SHP77 (cell line): ENCODE measurements at places on chromosomes 12 and 14.

- DNase-seq = no peak
Observed at GRCh38 chr12:71237128-71237527, 79.3 kb upstream of the TSPAN8 start.

DNA sequence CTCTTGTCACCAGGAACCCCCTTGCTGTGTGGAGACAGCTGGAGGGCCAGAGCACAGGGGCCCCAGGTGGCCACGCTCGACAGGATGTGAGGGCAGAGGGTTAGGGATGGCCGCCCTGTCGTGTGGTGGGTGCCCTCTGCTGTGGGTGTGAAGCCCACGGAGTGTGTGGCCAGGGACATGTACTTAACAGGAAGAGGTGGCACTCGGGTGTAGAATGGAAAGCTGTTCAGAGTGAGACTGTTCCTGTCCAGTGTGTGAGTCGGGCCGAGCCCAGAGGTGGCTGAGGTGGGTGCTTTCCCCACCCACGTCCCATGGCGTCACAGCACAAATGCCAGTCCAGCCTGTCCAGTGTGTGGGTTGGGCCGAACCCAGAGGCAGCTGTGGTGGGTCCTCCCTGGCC is 47.1 kb downstream of the FBRSL1 start:
- no peak for DNase-seq

- DNase-seq = no peak
Observed at GRCh38 chr12:119666226-119666795, 1.6 kb upstream of the PRKAB1 start.

GRCh38 chr14:67357969-67358354 is 1.6 kb downstream of the ATP6V1D start:
- DNase-seq = no peak

DNA sequence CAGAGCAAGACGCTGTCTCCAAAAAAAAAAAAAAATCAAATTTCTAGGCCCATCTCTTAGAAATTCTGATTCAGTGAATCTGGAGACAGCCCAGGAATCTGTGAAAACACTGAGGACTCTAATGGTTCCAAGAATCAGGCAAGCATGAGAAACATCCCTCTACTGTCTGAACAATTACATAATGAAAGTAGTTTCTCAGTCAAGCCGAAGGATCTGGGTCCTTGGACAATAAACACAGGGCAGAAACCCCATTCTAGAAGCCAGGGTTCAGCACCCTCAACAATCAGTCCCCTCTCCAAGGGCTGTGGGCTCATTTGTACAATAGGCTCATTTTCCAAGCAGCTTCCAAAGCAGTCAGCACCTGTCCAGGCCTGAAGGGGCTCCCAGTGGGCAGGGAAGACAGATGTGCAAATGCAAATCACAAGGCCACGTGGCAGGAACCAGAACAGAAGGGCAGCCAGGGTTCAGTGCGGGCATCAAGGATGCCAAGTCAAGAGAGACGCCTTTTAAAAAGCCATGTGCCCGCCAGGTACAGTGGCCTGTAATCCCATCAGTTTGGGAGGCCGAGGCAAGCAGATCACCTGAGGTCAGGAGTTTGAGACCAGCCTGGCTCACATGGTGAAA is 96.1 kb downstream of the KSR2 start:
- no peak for DNase-seq

DNA sequence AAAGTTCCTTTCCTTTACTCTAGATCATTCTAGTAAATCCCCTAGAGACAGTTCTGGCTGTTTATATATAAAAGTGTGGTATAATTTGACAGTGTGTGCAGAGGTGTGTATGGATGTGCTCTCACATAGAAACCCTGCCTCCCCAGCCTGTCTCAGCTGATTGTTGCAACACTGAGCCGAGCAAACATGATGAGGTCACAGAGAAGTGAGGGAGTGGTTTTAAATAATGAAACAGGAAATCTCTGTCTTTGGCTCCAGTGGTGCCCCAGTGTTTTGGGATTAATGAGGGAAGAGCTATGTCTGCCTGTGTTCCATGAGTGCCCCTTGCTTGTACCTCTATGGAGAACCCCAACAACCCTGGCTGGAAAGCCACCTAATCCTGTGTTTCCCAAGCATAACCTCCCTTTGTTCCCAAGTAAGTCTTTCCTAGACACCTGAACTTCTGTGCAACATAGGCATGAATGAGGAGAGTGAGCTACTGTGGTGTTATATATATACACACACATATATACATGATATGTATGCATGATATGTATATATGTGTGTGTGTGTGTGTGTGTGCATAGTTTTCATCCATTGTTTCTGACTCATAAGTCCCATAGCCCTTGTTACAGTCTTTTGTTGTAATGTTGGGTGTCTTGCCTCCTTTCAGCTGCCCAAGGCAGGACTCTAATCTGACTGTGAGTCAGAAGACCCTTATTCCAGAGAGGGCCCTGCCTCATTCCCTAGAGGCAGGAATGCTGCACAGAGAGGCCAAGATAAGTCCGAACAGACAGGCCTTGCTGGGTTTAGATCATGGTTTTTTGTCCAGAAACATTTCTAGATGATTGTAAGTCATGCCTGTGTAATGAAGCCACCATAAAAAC is 18.0 kb downstream of the TRAF3 start:
- DNase-seq = peak; percentile 45

GRCh38 chr12:93244514-93245077 is 133.1 kb upstream of the NUDT4 start:
- DNase-seq = no peak

DNA sequence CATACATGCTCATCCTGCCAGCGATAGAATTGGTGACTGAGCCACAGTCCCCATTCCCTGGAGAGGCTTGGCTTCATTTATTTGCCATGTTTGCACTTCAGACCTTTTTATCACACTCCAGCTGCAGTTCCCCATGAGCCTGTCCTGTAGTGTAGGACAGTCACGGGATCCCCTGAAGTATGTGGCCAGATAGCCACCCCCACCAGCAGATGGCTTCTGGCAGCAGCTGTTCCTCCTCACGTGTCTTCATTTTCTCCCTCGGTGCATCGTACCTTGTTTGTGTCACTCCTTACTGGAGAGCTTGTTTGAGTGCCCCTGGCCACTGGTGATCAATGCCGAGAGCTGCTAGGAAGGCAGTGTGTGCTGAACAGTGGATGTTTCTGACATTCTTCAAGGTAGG is 40.2 kb downstream of the UBE3B start:
- peak; percentile 86 for DNase-seq

DNA sequence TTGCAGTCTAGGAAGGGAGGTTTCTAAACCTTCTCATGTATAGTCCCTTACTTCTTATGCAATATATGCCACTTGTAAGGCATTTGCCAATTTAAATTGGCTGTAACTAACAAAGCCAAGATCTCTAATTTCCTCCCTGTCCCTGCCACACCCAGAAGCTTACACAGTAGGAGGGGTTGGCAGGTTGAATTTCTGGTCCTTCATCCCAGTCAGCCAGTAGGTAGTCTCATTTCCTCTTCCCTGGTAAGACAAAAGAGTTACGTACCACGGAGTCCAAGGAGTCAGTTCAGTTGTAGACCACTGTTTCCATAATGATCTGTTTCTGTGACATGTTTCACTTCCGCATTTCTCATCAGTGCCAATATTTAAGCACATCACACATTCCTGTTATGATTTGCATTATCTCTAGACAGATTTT is 47.0 kb upstream of the PLBD1 start:
- no peak for DNase-seq

- no peak for DNase-seq
Observed at GRCh38 chr14:80269353-80269925, 58.1 kb upstream of the DIO2 start.

- DNase-seq = no peak
Observed at GRCh38 chr12:54479421-54479820, 6.0 kb upstream of the GTSF1 start.

DNA sequence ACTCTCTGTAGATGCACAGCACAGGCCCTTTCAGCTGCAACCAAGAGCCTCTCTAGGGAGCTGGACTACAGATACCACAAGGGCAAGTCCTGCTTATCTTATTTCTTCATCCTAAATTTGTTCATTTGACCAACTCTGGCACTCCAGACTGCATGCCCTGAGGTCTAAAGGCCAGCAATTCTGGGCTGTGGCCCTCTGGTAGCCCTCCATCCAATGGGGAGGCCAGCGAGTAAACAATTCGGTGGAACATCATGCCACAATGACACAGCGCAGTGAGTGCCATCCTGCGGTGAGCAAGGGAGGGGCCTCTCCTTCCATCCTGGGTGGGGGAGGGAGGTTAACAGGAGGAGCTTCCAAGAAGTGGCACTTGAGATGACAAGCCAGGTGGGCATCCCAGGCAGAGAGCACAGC is 652 bp upstream of the SELPLG start:
- peak; percentile 90 for DNase-seq
